ENCODE measurements at places on chromosomes 11 and 22.
A peak's percentile ranks its signal among the peaks of the same experiment; 100 is the strongest.

GRCh38 chr11:16169541-16169940 is 186.8 kb downstream of the SOX6 start:
- DNase-seq: no peak

DNA sequence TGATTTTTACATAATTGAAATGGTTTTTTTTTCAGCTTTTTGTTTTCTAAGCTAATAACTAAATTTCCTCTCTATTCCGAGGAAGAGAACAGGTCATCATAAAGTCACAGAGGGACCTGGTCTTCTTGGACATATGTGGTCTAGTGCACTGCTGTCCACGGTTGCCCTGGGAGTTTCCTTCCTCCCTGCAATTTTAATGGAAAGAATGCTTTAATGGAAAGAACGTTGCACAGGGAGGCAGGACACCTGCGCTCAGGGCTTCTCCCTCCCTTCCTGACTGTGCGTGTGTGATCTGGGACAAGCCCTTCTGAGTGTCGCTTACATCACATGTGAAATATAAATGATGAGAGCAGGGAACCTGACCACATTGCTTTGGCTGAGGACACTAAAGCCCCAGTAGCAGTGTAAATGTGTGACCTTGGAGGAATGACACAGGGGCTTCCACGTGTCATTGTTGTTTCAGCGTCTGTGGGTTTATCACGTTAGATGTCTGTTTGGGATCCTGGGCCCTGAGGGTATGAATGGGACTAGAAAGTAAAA is 93.2 kb downstream of the AMOTL1 start:
- DNase-seq: no peak

DNA sequence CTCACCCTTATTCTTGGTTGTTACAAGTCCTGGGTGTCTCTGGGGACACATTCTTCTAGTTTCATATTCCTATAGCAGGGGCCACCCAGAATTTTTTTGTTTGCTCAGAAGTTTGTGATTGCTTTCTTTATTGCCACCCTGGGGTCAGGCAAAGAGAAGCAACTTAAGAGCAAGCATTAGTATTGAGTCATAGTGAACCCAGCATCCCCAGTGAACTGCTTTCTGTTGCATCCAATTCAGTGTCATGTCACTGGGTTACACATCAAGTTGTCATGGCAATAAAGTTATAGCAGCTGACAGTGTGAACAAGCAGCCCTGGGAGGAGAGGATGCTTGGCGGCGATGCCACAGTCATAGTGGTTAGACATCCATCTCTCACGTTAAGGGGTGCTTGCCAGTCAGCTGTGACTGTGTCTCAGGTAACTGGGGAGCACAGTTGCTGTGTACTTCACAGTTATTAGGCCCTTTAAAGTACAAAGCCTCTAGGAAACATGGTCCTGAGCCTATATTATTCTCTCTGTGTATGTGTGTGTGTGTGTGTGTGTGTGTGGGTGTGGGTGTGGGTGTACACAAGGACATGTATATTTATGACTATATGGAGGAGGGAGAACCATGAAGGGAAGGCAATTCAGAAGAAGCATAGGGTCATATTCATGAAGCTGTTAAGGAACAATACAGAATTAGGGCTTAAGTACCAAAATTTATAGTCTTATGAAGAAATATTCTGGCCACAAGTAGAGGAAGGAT is 52.5 kb downstream of the TRIM44 start:
- DNase-seq: no peak

- DNase-seq: no peak
These were observed 57.5 kb upstream of the DDI1 start for GRCh38 chr11:103978616-103979595.

DNA sequence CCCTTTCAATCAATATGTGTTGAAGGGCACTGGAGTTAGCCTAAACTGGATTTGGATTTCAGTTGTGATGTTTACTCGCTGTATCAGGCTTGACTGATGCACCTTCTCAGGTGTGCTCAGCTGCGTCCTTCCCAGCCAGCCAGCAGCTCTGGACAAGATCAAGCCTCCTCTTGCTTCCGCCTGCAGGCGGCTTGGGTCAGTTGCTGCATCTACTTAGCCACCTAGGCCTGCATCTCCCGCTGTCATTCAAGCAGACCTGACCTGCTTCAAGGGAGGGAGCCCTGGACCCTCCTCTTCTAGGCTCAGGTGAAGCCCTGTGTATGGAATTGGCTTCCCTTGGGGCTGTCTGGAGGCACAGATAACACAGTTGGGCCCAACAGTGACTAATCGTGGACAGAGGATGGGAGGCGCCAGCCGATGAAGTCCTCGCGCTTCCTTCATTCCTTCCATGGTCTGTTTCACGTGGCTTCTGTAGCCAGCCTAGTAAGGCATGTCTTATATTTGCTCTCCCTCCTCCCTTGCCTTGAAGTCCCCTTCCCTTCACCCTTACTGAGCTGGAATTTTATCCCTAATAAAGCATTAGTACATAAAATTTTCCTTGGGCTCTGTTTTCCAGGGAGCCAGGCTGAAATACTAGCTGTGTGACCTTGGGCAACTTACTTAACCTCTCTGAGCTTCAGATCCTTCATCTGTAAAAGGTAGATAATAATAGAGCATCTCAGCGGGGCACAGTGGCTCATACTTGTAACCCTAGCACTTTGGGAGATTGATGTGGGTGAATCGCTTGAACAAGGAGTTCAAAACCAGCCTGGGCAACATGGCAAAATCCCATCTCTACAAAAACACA is 2.1 kb upstream of the LHFPL7 start:
- DNase-seq: no peak

- no peak for DNase-seq
These were observed 259.5 kb upstream of the CCDC90B start for GRCh38 chr11:83545494-83546260.

- no peak for DNase-seq
These were observed 10.1 kb upstream of the SCN2B start for GRCh38 chr11:118186346-118187107.

GRCh38 chr11:1667906-1668305 is 29.1 kb upstream of the KRTAP5-6 start:
- no peak for DNase-seq

DNA sequence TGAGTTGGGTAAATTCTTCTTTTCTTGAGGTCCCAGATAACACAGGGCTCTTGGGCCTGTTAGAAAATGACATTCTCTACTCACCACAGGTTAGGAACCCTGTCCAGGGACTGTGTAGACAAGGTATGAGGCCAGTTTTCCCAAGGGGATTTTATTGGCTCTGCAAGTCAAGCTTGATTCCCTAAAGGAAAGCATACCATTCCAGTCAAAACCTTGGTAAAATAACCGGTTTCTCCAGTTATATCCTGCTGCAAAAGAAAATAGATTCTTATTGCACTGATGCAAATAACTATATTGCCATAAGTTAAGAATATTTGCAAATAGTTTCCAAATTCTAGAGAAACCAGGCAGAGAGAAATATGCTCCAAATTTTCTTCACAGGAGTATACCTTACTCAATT is 9.6 kb upstream of the FOLR3 start:
- DNase-seq: no peak

GRCh38 chr22:39492186-39492585 is 9.9 kb upstream of the MIEF1 start:
- DNase-seq: no peak

DNA sequence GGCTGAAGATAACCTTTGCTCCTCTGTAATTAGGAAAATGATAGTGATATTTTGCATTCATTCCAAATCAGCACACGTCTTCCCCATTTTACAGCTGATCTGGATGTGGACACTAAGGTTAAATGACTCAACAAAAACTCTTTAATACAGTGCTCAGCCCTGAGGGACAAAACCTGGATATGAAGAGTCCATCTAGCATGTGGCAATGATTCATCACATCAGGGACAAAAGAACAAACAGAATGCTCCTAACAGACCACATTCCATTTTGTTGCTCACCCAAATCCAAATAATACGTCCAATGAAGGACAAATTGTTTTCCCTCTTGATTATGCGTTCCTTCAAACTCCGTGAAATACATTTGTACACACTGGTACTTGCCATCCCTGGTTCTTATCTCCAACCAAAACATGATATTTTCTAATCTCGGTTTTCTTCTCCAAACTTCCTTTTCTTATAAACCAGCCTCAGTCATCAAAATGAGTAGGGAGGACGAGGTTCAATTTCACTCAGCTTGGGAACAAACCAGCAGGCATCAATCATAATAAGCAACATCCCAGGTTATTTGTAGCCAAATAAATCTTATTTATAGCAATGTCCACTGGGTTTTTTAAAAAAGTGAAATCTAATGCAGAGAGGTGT is 53.7 kb upstream of the MTMR2 start:
- DNase-seq: no peak

DNA sequence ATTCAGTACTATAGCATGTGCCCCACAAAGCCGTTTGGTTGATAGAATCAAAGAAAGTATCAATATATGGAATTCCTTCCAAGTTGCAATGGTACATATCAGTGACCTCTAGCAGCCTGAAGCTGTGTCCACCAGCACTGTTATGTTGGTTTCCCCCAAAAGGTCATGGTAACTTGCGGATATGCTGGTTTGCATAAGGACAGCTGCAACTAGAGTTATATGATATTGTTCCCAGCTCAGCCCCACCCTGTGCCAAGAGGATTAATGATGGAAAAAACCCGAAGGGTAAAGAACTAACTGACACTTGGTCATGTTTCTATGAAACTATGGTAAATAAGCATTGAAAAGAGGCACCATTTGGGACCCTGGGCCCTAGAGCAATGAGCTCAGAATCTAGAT is 93.5 kb downstream of the PDHX start:
- DNase-seq: no peak

GRCh38 chr11:373716-374551 is 4.6 kb downstream of the B4GALNT4 start:
- DNase-seq: no peak

GRCh38 chr11:8030526-8031247 is 43.5 kb downstream of the EIF3F start:
- DNase-seq: no peak

DNA sequence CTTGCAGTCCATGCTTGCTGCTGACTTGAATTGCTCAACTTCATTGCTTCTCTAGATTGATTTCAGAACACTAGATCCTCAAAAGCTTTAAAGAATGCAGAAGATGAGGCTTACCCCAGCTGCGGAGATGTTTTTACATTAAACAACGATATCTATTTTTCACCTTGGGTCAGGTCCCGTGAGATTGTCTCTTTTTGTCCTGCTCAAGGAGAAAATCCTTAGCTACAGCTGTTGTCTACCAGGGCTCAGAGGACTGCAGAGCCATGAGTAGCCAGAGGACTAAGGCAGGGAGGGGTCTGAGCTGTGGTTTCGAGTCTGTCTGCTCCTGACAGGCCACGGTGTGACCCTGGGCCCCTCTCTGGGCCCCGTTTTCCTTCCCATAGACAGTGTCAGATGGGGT is 51.4 kb downstream of the PKNOX2 start:
- no peak for DNase-seq

DNA sequence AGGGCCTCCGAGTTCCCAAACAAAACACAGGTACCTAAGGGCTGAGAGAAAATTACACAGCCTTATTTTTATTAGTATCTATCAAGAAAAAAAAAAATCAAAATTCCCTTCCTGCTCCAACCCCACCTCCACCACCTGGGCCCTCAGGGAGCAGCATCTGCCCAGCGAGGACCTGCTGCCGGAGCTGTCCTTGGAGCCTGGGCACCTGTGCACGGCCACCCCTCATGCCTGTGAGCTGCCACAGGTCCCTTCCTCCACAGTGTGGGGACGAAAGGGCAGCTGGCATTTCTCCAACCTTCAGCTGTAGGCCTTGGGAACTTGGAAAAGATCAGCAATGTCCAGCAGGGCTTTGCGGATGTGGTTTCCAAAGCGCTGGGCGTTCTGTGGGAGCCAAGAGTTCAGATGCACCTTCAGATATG is 6.3 kb upstream of the SYCE3 start:
- DNase-seq: no peak

- no peak for DNase-seq
These were observed 35.9 kb upstream of the LYVE1 start for GRCh38 chr11:10604340-10604748.

- DNase-seq: no peak
These were observed 324.3 kb downstream of the TBC1D22A start for GRCh38 chr22:47086596-47087248.

GRCh38 chr11:41413843-41414242 is 45.6 kb downstream of the LRRC4C start:
- DNase-seq: no peak

DNA sequence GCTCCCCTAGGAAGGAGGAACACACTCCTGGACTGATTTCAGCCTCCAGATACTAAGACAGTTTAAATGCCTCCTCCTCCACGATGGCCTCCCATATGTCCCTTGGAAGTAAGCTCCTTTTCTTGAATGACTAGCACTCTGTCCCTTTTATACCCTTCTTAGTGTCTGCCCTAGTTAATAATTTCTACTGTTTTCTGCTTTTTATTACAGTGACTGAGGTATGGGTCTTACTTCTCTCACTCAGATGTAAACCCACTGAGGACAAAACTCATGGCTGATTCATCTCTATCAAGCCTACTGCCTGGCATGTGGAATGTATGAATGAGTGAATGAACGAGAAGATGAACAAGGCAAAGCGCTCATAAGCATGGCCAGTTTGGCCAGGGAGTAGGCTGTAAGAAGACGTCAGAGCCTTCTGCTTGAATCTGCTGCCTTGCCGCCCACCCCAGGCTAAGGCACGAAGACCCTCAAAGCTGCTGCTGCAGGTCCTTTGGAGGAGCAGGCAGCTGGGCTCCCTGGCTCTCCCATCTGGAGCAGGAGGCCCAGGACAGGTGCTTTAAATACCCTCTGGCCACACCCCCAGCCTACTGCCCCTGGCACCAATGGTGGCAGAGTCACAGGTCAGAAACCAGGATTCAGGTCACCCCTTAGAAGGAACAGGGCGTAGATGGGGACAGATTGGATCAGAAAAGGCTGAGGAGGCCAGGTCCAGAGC is 8.2 kb upstream of the PGA3 start:
- no peak for DNase-seq

- DNase-seq: no peak
These were observed 650.1 kb upstream of the RAG2 start for GRCh38 chr11:37248145-37248544.

GRCh38 chr11:2300290-2300935 is 1.3 kb downstream of the C11orf21 start:
- DNase-seq: peak; percentile 55

DNA sequence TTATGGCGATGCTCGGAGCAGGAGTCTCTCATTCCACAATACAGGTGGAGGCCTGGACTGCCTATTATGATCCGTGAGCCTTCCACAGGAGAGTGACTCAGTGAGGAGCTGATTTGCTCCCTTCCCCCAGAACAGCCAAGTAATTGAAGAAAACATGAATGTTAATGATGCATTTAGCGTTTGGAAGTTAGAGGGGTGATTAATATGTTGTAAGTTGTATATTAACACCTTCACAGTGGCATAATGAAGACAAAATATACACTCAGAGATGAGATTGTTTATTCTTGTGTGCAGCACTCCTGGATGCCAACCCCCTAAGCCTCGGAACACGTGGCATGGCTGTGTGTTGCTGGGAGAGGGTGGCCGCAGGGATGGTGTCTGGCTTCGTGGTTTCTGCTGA is 98.6 kb downstream of the GRIK4 start:
- no peak for DNase-seq

GRCh38 chr11:125903711-125904659 is at the start of gene DDX25:
Gene DDX25, plus strand, starts transcription at chr11:125904508. Its CDS starts 10 bp downstream, at chr11:125904518.
- DNase-seq: no peak

GRCh38 chr11:118956847-118957469 is 860 bp downstream of the UPK2 start:
- no peak for DNase-seq
